ENCODE measurements at places on chromosomes 11 and 22.

- no peak for DNase-seq
Observed at GRCh38 chr22:25746012-25746373, 4.0 kb downstream of the MYO18B start.

GRCh38 chr11:123457187-123457770, 27.2 kb downstream of the GRAMD1B start:
- DNase-seq = no peak

GRCh38 chr11:123185326-123185725, 9.7 kb downstream of the CLMP start:
- no peak for DNase-seq

DNA sequence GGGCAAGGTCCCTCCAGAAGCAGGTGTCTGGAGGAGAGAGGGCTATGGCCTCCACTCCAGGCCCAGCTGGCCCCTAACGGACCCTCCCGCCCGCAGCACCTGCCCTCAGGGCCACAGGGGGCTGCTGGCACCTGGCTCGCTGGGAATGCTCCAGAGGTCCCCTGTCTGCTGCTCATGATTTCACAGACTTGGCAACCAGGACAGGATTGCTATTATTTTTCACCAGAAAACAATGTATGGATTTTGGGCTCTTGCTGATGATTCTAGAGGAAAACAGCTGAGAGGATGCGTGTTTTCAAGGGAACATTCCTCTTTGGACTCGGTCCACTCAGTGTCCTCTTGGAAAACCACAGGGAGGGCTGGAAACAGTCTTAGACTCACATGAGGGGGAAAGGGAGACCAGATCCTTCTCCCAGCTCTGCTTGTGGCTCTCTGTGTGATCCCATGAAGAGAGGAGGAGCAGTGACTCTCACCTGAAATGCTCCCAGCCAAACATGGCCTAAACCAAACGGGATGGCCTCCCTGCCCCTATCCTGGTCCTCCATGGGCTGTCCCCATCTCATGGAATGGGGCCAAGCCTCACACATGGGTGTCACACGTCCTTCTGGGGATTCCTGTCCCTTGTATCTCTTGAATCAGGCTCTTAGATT, 15.8 kb downstream of the MYEOV start:
- DNase-seq = no peak

GRCh38 chr22:25656724-25657123, 85.3 kb upstream of the MYO18B start:
- no peak for DNase-seq

GRCh38 chr11:69499918-69500284, 18.4 kb downstream of the LINC01488 start:
- DNase-seq = no peak

DNA sequence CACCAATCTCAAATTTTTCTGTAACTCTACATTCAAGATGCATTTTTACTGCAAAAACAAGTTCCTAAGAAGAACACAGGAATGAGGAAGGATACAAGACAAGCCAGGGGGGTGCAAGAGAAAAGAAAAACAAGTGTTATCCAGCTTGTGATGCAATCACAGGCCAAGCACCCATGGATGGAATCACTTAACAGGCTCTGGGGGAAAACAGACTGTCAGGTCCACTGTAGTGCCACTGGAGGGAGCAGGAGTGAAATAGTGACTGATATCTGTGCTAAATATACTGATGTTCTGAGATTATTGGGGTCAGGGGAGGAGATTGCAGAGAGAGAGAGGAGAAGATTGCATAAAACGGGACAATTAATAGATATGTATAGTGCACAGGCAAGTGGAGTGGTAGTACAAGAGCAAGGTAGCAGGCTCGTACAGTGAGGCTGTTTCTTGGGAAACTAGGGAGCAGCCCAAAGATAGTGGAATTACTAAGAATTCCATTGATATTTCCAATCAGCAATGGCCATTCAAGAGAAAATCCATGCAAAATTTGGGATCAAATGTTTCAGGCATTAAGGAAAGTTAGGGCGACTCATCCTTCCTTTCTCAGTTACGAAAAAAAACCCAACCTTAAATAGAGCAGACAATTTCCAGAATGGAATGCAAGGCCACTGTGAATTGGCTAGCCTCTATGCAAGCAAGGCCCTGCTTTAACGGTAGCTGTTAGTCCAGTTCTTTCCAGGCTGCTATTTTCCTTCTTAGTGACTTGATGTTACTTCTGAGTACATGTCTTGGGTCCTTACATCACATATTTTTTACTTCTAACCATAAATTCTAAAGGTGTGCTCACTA, 52.2 kb upstream of the CEP126 start:
- DNase-seq = no peak

GRCh38 chr22:33116841-33117547, 58.8 kb upstream of the SYN3 start:
- no peak for DNase-seq

DNA sequence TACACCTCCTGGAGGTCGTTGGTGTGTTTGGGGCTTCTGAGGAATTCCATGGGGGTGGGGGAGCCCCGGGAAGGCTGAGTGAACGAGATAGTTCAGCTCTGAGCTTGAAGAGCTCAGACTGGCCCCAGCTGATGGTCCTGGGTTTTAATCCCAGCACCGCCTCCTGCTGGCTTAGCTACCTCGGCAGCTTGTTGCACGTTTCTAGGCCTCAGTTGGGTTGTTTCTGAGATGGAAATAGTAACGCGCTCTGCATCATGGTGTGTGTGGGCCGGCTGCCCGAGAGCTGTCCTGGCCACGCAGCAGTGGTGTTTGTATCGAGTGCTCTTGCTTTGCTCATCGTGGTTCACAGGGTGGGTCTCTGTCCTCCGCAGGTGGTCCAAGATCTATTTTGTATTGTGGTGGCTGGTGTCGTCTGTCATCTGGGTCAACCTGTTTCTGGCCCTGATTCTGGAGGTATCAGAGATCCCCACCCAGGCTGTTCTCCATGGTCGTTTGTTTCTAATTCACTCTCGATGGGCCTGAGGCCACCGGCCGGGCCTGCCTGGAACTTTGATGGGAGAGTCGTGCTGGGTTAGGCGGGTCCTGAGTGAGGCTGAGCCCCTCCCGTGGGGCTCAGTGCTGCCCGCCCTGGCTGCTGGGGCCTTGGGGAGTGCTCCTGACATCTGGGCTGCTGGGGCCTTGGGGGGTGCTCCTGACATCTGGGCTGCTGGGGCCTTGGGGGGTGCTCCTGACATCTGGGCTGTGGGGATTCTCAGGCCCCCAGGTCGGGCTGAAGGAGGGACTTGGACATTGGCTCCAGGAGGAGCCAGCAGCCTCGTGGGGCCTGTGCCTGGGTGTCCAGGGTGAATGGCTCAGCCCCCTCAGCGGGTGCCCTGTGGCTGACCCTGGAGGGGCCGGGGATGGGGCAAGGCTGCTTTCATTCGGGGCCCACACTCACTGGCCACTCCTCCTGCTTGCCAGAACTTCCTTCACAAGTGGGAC, 37.7 kb downstream of the TPCN2 start:
- no peak for DNase-seq

DNA sequence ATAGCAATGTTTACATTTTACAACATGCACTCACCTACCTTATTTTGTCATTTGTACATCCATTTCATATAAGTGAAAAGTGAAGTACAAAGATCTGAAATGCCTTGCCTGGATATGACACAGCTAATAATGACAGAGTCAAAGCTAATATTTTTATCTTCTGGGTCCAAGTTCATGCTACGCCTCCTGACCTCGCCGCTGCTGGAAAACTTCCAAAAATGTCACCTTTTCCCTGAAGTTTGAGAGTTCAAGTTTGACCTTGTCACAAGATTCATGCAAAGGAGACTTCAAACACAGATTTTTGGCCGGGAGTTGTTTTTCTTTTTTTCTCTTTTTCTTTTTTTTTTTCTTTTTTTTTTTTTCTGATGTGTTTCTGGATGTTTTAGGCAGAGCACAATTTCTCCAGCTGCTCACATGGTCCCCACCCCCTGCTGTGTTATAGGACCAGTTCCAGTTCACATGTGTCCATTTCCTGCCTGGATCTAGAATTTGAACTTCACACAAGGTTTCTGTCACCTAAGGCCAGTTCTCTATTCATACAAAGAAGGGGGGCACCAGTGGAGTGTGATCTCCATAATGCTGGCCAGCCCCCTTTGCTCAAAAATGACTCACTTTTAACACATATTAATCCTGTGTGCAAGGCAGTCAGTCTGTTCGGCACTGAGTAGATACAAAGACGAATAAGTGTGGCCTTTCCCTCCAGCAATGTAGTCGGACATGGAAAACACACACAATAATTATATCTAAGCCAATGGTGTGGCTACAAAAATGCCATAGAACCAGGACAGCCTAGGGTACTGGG, 546.8 kb downstream of the BUD13 start:
- DNase-seq = no peak

DNA sequence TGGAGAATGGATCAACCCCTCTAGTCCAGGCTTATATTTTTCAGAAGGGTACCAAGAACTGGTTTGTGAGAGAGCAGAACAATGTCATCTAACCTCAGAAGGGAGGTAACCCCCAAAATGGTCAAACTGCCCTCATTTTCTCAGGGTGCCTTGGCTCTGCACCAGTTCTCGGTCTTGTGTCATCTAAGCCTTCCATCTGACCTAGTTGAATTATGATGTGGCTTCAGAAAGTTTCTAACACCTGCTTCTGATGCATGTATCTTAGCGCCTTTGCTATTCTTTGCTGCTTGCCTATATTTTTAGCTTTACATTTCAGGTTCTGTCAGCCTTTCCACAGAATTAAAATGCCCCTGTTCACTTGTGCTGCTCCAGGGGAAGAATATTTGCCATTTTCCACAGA, 91.7 kb upstream of the E2F8 start:
- DNase-seq = no peak
